ENCODE measurements at places on chromosomes 13 and 19.
A peak's percentile ranks its signal among the peaks of the same experiment; 100 is the strongest.

GRCh38 chr13:94390881-94391280 is 88.6 kb downstream of the DCT start:
- no peak for DNase-seq

DNA sequence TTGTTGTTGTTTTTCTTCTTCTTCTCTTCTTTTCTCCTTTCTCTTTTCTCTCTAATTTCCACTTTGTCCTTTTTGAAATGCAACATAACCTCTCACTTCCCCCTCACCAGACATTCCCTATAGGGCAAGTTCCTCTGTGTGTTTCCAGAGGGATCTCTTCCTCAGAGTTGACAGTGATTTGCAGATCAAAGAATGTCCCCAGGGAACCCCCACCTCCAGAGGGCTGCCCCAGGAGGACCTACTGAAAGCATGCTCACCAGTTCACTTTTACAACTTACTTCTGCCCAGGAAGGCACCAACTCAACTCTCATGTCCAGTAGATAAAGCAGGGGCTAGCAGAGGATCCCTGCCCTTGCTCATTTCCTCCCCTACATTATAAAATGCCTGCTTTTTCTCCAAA is 1648.0 kb downstream of the PCDH9 start:
- DNase-seq: no peak

- peak; percentile 19 for DNase-seq
These were observed 8.9 kb downstream of the ACTN4 start for GRCh38 chr19:38656171-38656981.

DNA sequence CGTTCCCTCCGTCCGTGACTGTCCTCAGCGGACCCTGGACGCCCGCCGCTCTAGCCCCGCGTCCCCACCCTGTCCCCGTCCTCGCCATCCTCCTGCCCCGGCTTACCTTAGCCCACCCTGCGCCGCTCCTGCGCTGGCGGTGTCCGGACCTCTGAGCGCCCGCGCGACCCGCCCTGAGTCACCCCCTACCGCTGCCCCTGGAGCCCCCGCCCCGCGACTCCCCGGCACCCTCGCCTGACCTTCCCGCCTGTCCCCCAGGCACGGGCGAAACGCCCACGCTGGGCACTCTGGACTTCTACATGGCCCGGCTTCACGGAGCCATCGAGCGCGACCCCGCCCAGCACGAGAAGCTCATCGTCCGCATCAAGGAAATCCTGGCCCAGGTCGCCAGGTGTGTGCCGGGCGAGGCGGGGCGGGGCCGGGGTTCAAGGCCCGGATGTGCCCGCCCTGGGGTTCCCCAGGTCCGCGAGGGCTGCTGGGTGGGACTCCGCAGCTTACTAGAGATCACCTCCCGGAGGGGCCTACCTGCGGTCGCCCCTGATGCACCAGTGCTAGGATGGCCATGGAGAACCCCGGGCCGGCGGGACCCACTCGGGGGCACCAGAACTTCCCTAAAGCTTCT is 5.1 kb downstream of the HMG20B start:
- no peak for DNase-seq

DNA sequence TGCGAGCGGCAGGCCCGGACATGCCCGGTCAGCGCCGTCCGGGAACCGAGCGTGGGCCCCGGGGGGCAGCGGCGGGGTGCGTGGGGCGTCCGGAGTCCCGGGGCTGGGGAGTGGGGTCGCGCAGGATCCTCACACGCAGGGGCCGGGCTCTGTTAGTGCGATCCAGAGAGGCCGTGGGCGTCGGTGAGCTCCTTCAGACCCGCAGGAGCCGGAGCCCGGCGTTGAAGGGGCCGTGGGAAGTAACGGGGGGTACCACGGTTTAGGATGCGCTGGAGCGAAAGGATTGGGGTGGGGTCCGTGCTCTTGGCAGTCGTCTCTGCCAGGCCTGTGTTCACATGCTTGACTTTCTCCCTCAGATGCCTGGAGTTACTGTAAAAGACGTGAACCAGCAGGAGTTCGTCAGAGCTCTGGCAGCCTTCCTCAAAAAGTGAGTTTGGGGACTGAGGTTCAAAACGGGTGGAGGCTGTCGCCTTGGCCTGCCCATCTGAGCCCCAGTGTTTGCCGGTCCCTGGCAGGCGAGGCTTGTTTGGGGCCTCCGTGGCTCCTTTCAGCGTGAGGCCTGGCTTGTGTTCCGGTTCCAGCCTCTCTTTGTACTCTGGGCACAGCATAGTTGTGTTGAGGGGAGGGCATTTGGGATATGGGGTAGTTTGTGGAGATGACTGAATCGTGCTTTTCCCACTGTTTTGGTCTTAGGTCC is 512 bp downstream of the RPS19 start:
- DNase-seq: no peak

DNA sequence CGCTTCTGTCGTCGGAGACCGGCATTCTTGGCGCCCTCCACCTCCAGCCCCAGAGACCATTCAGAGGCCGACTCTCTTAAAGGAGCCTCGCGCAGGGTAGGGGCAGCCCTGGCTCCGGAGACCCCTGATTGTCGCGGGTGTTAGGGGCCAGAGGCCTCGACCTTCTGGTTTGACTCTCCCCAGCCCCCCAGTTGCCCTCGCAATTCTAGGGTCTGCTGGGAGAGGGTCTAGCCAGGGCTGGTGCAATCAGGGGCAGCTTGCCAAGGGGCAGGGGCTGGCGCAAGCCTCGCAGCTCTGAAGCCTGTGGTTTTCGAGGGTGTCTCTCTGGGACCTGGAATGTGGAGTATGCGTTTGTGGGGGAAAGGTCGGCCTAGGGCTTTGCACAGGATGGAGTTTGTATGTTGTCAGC is 1.6 kb upstream of the SLC7A10 start:
- DNase-seq: no peak
